NCI-H2171 treated with DMSO at 0.1 percent for 48 hours (cell line): ENCODE measurements at places on chromosomes 5 and 9.

DNA sequence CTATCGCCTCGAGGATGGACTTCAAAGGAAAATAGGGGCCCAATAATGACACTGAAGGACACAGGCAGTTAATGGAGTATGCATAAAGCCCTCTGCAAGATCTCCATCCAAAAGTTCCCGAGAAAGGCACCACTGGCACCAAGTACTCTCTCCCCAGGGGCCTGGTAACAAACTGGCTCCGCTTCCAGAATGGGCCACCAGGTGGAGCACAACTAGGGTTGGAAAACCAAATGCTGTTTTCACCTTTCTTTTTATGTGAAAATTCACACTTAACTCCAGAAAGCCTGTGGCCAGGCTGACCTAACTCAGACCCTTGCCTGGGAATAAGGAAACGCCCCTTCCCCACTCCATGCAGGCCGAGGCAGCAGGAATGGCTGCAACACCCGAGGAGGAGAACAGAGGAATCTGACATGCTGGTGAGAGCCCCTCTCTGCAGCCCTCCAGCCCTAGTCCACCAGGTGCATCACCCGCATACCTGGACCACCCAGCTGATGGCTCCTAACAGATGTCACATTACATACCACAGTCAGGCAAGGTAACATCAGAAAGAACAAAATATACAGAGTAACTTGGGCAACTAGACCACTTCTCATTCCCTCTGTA is 42.8 kb downstream of the CAMSAP1 start:
- DNase-seq = peak; percentile 71

- no peak for DNase-seq
These were observed 589.2 kb downstream of the PRR16 start for GRCh38 chr5:121053055-121053985.

DNA sequence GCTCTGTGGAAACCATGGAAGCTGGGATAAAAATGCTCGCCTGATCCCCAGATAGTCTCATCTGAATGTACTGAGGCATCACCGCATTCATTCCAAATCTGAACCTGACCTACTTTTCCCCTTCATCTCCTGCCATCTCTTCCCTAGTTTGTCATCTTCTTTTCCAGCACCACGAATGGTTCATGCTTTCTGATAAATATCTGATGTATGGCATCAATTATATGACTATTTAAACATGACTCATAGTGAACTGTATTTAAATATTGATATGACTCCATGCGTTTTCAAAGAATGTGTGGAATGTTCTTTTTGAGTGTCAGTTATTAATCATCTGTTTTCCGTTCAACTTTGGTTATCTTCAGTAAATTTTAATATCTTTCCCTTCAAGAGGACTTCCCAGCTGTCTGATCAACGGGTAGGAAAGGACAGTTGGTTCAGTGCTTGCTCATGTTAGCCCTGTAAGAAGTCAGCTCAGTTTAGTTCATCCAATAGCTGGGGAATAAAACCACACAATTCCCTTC is 21.1 kb downstream of the BASP1 start:
- no peak for DNase-seq

DNA sequence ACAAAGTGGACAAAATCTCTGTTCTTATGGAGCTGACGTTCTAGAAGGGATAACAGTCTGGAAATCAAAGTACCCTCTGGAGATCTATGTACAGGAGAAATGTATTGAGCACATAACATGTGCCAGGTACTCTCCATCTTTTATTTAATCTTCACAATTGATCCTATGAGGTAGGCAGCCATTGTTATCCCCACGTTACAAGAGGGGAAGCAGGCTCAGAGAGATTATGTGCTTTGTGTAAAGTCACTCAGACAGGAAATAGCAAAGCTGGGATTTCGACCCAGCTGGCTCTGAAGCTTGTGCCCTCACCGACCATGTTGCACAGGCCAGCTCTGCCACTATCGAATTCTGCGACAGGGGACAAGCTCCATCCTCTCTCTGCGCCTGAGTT is 21.5 kb downstream of the PDGFRB start:
- DNase-seq = no peak

GRCh38 chr5:73288803-73289720 is 116.1 kb downstream of the TMEM174 start:
- no peak for DNase-seq

DNA sequence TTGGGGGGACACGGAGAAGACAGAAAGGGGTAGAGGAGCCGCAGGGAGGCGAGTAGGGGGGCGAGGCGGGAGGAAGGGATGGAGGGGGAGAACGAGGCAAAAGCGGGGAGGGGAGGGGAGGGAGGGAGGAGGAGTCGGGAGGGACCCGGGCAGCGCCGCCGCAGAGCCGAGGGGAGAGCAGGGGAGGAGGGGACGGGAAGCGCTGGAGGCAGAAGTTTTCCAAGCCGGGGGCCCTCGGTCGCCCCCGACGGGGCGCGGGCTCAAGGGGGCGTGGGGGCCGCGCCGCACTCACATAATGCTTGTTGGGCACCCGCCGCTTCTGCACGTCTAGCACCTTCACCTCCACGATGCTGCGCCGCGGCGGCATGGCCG is 353 bp downstream of the SH3PXD2B start:
- DNase-seq = no peak

- no peak for DNase-seq
These were observed 288.1 kb downstream of the TMEM167A start for GRCh38 chr5:82789095-82789494.

GRCh38 chr5:171999877-172000276 is 6.6 kb downstream of the FBXW11 start:
- no peak for DNase-seq

GRCh38 chr5:98975682-98976407 is 47.0 kb upstream of the CHD1 start:
- no peak for DNase-seq

GRCh38 chr5:168879331-168879730 is 300.2 kb upstream of the PANK3 start:
- DNase-seq = no peak

DNA sequence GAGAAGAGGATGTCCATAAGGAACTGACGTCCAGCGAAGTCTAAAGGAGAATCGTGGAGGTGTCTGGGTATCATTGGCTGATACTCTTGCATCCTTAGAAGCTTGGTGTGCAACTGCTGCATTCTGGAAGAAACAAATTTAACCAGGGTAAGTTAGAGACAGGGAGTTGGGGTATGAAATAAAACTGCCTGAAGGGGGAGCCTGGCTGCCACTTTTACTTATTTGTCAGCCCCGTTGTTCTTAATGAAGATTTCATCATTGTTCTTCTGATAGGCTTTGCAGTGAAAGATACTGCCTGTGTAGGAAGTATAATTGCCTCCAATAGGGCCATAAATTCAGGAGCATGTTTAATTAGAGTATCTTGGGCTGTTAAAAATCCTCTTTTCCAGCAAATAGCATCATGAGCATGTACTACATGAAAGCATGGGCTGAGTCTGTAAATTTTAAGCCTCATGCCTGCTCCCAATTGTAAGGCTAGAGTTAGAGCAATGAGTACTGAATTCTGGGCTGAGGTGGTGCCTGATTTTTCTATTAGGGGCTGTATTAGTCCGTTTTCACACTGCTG is 1264.5 kb upstream of the ACO1 start:
- peak; percentile 23 for DNase-seq

DNA sequence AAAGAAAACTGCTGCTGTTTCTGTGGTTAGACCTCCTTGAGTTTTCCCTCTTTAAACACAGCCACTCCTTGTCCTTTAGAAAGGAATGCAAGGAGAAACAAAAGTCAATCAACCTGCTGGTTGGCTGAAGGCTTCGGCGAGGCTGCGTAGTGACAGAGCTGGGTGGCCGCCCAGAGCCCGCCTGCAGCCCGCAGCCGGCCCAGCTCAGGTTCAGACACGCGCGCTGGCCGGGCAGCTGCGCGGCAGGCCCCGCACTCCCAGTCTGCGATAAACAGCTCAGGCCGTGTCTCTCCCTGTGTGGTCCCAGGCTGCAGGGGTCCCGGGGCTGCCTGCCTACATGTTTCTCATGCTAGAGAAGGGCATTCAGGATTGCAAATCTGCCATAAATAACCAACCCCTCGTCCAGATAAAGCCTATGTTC is 115.4 kb downstream of the HSD17B3 start:
- no peak for DNase-seq

- DNase-seq = no peak
These were observed 108.9 kb upstream of the LHFPL2 start for GRCh38 chr5:78757269-78758053.

DNA sequence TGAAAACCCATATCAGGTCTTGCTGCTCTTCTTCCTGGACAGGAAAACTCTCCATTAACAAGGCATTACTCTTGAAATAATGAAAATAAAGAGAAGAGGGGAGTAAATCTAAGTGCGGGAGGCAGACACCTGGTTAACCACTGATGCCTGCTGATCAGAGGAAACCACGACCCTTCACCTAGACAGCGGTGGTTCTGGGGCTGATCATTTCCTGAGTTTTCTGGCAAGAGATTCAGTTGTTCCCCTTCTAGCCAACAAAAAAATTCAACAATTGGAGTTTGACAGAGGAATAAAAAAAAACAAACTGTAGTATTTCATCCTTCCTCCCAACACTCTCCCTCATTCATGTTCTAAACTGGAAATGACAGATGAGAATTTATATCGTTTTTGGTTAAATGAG is 3.0 kb downstream of the RLN2 start:
- DNase-seq = no peak

- no peak for DNase-seq
These were observed 424 bp downstream of the HNRNPA0 start for GRCh38 chr5:137753691-137754187.

DNA sequence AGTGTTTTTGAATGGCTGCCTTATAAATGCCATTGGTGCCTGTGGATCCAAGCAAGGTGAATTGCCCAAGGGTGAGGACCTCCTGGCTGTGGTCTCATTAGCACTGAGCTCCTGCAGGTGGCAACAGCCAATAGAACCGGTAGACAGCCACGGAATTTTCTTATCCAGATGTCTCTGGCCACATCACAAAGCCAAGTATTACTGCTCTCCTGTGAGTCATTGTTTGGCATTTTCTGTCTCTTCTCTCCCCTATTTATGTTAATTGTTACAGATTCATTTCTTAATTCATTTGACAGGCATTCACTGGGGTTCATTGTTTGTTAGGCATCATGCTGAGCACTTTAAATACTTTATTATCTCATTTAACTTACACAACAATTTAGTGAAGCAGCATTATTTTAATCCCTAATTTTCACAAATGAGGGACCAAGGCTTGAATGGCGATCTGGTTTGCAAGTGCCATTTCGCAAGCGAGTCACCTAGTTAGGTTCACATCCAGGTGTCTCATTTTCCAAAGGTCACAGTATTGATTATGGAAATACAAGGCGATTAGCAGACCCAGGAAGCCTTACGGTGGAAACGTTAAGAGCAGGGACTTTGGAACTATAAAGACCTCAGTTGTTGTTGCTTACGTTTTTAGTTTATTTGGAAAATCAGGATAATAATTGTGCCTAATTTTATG is 58.2 kb upstream of the DPYSL3 start:
- no peak for DNase-seq

DNA sequence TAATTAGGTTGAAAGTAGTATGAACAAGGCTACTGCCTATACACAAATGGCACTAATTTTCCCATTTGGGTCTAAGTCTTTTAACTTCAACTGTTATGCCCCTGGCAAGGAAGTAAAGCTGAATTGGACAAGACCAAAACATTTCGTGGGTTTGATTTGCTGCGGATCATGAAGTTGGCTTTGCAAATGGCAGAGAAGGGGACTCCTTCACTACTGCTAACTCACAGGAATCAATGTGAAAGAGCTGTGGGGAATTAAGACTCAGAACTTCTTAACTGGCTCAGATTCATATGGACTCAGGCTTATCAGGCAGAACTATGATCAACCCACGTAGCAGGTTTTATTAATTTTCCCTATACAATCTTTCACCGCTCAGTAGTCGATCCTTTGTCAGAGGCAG is 73.8 kb upstream of the IFNE start:
- DNase-seq = no peak

GRCh38 chr5:165134155-165134554 is 1628.7 kb downstream of the MAT2B start:
- DNase-seq = no peak

DNA sequence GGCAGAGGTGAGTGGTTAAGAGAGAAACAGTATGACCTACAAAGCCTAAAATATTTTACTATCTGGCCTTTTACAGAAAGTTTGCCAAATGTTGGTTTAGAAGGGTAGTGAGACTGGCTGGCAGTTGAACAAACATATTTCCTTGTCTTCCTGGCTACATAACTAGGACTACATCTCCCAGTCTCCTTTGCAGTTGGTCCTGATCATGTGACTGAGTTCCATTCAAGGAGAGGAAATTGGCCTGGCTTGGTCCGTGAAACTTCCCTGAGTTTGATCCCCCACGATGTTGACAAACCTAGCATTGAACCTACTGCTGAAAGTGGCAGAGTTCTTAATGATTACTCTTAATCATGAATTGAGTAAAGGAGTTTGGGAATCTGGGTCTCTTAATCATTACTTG is 280.8 kb downstream of the SLIT3 start:
- DNase-seq = peak; percentile 3

GRCh38 chr9:86990290-86990689 is 43.0 kb upstream of the GAS1 start:
- no peak for DNase-seq

GRCh38 chr5:67381236-67381880 is 184.8 kb upstream of the CD180 start:
- peak; percentile 49 for DNase-seq

GRCh38 chr5:132281856-132282614 is 12.2 kb upstream of the SLC22A4 start:
- no peak for DNase-seq

DNA sequence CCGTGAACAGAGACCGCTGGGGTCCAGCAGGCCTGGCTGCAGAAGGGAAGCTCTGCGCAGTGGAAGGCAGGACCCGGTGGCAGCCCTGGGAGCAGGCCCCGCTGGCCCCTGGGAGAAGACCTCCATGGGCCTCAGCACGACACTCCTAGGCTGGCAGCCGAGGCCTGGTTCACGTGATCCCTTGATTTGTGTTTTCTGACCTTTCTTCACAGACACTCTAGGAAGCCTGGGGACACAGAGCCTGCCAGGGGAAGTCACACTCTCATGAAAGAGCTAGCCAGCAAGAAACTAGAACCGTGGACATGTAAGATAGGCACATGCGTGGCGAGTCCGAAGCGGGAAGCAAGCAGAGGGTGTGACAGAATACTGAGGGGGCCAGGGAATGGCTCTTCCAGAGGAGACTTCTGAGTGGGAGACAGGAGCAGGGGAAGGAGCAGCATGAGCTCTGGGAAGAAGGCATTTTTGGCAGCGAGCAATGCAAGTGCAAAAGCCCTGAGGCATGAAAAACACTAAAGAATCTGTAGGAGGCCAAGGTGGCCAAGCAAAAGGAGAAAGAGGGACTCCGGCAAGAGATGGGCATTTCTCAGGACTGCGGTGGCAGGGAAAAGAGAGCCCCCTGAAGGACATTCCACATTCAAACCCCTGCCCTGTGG is 26.6 kb upstream of the IL17B start:
- no peak for DNase-seq

GRCh38 chr9:4864234-4864661 is 71.5 kb downstream of the RCL1 start:
- DNase-seq = no peak

DNA sequence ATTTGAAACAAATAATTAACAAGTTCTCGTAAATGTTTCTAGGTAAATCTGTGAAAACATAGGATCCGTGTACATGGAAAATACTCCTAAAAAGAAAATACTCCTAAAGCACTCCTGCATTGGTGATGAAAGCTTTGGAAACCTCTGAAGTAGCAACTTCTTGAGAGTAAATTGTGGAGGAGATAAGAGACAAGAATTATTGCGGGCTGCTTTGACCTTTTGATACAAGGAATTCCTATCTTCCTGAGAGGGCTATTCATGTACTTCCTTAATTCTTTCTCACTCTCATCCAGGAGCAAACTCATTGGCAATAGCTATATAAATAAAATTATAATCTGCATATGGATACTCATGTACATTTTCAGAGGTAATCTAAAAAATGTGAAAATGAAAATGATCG is 158.4 kb upstream of the PIK3R1 start:
- no peak for DNase-seq

- no peak for DNase-seq
These were observed 211.2 kb downstream of the NXNL2 start for GRCh38 chr9:88746029-88746742.
